Omental fat pad (tissue), 4 donors: ENCODE measurements at places on chromosomes 5 and 9. TPM values are rescaled to one million over a fixed set of nuclear protein-coding genes. Genes with fewer than 3 reads are reported as not detected.

Gene ERP44
- 21.4 TPM for total RNA-seq

DNA sequence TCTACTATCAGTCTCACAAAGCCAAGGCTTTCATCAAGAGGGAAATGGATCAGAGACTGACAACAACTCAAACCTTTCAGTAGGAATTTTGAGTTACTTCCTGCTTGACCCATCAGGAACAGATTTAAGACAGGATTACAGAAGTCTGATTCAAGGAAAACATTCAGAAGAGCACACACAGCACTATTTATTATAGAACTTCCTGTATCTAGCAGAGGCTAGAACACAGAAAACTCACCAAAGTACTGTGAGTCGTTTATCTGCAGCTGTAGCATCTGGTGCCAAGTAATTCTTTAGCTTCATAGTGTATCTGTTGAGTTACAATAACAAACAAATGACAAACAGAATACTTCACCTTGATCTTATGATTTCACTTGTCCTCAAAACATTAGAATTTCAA is 13.8 kb downstream of the LEAP2 start:
- DNase-seq = no peak

Gene NPR2
- total RNA-seq = 28.2 TPM

- DNase-seq = no peak
These were observed 193.6 kb downstream of the ZSWIM6 start for GRCh38 chr5:61525512-61526206.

Gene NMUR2
- total RNA-seq = not detected

DNA sequence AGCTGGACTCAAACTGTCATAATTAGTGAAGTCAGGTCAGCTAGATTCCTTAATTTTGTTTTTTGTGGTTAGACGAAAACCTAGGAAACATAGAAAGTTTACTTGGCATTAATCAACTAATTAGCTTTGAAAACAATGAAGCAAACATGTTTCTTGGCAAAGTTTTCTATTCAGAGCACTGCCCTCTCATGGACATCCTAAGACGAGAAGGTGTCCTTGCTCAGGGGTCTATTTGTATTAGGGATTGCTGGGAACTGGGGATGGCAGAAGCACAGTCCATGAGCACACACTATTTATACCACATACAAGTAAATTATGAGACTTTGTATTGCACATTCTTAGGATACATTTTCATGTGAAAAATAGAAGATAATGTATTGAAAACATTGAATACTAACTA is 49.7 kb downstream of the POC5 start:
- no peak for DNase-seq

Gene PCDHGA12
- 18.4 TPM for total RNA-seq

- no peak for DNase-seq
These were observed 109.8 kb downstream of the NR6A1 start for GRCh38 chr9:124661271-124661670.

Gene DRD1
- total RNA-seq = 0.13 TPM

DNA sequence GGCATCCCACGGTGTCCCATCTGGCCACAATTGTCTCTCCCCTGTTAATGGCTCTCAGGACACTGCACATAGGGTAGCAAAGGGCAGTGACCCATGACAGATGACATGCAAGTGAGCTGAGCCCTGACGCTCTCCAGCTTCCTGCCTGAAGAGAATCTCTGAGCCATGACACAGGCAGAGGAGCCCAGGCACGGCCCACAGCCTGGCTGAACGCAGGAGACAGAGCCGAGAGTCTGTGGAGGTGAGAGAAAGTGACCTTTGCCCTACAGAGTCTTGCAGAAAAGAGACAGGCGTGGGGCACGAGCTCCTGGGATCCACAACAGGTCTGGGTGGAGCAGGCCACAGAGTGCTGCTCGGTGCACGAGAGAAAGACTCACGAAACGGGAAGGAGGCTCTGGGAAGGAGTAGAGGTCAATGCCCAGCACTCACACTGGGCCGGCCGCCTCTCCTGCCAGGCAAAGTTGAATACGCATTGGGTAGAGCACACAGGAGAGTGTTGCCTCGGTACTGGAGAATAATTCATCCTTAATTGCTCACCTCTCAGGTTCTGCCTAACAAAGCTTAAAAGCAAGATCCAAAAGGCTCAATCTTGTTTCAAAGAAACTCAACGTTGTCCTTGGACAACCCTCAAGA is 90.3 kb downstream of the MRPL36 start:
- no peak for DNase-seq

GRCh38 chr5:170357955-170358444 is 31.2 kb downstream of the KCNMB1 start:
- no peak for DNase-seq

DNA sequence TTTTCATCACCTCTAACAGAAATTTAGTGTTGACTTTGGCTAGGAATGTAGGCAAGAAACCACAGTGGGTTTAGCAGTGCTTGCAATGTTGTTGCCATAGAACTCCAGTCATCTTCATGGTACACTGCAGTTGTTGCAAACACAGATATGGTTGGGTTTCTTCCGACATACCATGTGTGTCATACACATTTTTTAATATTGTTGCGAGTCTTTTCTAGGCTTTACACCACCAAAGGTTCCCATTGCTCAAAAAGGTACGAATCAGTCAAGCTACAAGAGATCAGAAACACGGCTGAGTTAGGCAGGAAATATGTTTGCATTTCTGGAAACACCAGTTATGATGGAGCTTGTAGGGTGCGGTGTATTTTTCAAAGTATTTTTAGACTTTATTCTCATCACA is 172.4 kb downstream of the SYK start:
- no peak for DNase-seq

DNA sequence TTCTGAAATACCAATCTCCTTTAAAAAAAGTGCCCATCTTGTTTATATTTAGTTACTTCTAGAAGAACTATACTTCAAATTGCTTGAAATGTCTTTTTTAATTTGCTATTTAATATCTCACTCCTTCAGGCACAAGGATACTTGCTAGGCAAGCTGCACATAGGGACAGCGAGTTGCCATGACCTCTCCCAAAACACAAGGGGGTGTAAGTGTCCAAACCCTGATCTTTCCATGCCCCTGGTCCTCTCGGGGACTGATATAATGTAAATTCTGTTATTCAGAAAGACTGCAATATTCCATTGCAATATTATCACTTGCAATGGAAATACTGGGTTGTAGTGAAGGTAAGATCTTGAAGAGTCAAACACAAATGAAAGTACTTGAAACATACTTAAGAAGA is 480.4 kb downstream of the CETN3 start:
- DNase-seq = no peak

- no peak for DNase-seq
These were observed 143.8 kb downstream of the MELK start for GRCh38 chr9:36716496-36716895.

DNA sequence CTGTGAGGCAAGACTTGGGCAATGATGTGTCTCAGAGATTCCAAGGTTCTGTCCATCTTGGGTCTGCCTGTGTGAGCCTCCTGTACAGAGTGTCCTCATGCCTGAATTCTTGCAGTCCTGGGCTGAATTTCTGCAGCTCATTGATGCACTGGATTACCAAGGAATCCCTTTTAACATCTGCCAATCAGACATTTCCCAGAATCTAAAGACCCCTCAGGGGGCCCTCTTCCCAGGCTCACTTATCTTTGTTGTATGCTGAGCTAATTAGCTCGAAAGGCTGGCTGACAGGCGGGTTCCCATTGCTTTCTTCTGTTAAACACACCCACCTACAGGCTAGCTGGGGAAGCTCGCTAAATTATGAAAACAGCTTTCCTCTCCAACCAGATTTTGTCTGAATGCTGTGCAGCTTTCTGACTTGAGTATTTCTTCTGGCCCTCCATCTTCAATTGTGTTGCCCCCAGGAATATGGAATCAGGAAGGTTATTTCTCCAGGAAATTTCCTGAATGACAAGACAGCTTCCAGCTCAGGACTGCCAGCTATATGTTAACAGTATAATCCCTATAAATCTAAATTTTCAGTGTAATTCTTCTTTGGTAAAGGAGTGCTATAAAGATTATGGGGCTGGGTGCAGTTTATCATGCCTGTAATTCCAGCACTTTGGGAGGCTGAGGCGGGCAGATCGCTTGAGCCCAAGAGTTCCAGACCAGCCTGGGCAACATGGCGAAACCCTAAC is at the start of gene LIX1:
Gene LIX1 (minus strand): TSS at position 91 of the 734 bp plus-strand sequence. CDS start 35 bp downstream, at position 56.
- no peak for DNase-seq

Gene CCL27
- total RNA-seq = not detected

- DNase-seq = no peak
These were observed 194.1 kb downstream of the AOPEP start for GRCh38 chr9:94920420-94921091.

DNA sequence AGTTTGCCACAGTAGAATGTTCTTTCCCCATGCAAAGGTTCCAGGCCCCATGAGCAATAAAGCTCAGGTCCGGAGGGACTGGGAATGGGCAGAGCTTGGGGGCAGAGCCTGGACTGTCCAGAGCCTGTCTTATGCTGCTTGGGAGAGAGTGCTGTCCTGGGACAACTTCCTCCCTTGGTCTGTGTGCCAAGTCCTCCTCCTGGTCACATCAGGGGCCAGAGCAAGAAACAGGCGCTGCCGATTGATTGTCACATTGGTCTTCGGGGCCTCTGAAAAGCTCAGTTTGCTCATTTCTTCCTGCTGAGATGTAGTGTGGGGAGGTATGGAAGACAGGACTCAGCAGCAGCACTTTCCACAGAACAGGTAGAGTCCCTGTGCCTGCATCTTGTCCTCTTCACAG is 54.0 kb upstream of the FCN1 start:
- DNase-seq = no peak

DNA sequence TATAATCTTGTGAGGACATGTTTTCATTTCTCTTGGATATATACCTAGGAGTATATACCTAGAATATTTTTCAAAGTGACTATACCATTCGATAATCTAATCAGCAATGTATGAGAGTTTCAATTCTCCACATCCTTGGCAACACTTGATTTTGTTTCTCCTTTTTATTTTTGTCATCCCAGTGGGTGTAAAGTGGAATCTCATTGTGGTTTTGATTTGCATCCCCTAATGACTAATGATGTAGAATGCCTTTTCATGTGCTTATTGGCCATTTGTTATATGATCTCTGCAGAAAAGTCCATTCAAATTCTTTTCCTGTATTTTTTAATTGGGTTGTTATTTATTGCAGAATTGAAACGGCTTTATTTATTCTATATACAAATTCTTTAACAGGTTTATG is 15.2 kb downstream of the ZCCHC9 start:
- no peak for DNase-seq

Gene PAEP
- total RNA-seq = not detected

Gene SPATA31C1
- not detected for total RNA-seq

Gene GDNF
- total RNA-seq = not detected

- no peak for DNase-seq
These were observed 252.2 kb downstream of the SLF1 start for GRCh38 chr5:94870511-94871183.

Gene BARHL1
- not detected for total RNA-seq

Gene IL33
- total RNA-seq = 60.2 TPM

DNA sequence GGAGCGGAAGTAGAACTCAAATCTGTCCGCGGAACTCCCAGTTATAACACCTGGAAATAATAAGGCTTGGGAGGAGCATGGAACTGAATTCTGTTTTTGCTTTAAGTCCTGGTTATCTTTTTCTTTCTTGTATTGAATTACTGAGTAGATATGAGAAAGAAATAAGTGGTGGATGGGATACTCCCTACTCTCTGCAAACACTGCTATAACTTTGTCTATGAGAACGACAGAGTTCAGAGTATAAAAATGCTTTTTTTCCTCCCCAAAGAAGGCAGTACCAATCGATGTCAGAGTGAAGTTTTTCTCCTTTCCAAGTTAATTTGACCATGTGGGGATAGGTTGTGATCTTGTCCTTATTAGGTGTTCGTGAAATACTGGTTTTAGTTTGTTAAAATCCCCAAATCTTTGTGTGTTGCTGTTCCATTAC is 1.2 kb downstream of the RIC1 start:
- no peak for DNase-seq

Gene ZNF483
- total RNA-seq = 2.8 TPM
